ENCODE measurements at places on chromosomes 12 and 14.

DNA sequence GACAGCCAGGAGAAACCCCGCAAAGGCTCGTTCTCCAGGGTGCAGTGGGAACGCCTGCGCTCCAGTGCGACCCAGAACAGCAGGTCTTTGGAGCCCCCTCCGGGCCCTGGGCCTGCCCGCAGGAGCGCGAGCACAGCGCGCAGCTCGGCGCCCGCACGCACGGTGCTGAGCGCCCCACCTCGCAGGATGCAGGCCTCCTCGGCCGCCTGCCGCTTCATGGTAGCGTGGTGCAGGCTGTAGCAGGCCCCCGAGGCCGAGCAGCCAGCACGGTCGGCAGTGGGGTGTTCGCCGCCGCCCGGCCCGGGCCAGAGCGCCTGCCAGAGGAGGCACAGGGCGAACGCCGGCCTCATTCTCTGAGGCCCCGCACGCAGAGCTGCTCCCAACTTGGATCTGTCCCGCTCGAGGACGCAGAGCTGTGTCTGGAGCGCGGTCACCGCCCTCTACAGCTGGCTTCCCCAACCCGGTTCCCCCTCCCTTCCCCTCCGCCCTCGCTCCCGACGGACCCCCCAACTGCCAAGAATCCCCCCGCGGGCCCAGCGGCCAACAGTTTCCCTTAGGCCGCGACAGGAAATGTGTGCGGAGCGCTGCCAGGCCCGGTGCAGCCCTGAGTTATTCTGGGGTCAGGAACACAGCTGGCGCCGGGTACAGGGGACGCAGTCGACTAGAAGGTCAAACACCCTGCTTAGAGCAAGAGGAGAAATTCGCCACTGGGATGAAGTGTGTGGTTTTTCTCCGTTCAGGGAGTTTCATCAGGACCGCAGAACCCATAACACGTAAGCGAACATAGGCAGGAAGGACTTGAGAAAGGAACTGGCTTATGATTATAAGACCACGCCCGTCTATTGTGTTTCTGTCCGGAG lies at the start of gene CLEC14A:
Gene CLEC14A (minus strand): TSS at position 421 of the 860 bp plus-strand sequence. CDS start 71 bp downstream, at position 350.
- peaks cover 6% of the 10 kb centered on the region for H3K4me1 ChIP-seq
- H3K4me3 ChIP-seq = peak within 1 kb of the TSS; percentile 34
- DNase-seq = peak; percentile 12
- no peaks in the 10 kb centered on the region for H3K36me3 ChIP-seq

DNA sequence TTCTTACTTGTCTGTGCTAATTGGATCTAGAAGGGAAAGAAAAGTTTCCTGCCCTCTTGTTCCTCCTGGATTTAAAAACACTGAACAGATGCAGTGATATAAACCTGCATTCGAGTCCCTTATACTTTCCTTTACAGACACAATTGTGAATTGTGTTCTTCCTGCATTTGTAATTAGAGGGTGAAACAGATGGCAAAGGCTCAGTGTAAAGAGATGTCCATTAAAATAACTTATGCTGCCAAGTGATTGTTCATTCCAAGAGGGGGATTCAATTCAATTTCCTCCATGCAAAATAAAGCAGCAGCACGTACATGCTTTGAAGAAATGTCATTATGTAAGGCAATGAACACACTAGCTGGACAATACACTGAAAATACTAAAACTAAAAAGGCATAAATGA lies 248.3 kb upstream of the LRIG3 start:
- H3K4me1 ChIP-seq = no peaks in the 10 kb centered on the region
- no peak overlapping the region for H3K27ac ChIP-seq
- H3K36me3 ChIP-seq = no peaks in the 10 kb centered on the region
- no peak for DNase-seq

GRCh38 chr12:102435827-102436436 lies 44.4 kb downstream of the IGF1 start:
- DNase-seq = no peak
- H3K27me3 ChIP-seq = peaks cover 3% of the 10 kb centered on the region
- H3K36me3 ChIP-seq = no peaks in the 10 kb centered on the region
- H3K4me1 ChIP-seq = no peaks in the 10 kb centered on the region
- no peak overlapping the region for H3K27ac ChIP-seq

DNA sequence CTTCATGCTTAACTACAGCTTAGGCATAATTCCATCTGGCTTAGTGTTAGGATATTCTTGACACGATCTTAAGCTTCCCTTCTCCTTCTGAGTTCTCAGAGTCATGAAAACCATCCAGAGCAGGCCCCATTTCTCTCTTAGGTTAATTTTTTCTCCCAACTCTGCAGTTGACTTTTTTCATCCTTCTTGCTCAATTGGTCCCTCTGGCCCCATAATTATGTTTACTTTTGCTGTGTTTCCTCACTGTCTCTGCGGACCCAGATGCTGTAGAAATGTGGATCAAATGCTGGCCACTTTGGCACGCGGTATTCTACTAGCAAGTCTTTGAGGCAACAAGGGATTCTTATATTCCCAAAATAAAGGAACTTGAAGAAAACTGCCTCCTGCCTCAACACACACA lies 9.5 kb downstream of the TMEM132C start:
- H3K27ac ChIP-seq = no peak overlapping the region
- no peak for DNase-seq
- H3K27me3 ChIP-seq = no peaks in the 10 kb centered on the region
- no peak overlapping the region for H3K4me3 ChIP-seq
- no peaks in the 10 kb centered on the region for H3K36me3 ChIP-seq

- H3K4me1 ChIP-seq = no peaks in the 10 kb centered on the region
- H3K36me3 ChIP-seq = peaks cover 32% of the 10 kb centered on the region
- H3K4me3 ChIP-seq = no peak overlapping the region
- no peaks in the 10 kb centered on the region for H3K27me3 ChIP-seq
- H3K27ac ChIP-seq = no peak overlapping the region
Observed at GRCh38 chr12:131796754-131797587, 31.2 kb upstream of the MMP17 start.

DNA sequence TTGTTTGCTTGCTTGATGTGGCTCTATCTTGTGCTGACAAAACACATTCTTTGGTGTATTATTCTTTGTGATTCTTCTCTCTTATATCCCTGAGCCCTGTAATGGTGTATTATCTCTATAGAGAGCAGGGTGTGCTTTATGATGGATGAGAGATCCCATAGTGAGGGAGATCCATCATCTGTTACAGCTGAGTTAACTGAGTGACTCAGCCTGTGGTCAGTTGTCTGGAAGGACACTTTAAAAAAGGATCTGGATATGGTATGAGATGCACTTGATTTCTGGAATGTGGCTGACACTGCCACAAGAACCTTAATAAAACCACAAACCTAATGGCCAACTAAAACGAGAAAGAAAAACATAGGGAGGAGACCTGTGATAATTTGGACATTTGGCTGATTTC lies 461.4 kb upstream of the SYT1 start:
- no peaks in the 10 kb centered on the region for H3K36me3 ChIP-seq
- DNase-seq = no peak
- H3K4me3 ChIP-seq = no peak overlapping the region
- no peaks in the 10 kb centered on the region for H3K4me1 ChIP-seq

DNA sequence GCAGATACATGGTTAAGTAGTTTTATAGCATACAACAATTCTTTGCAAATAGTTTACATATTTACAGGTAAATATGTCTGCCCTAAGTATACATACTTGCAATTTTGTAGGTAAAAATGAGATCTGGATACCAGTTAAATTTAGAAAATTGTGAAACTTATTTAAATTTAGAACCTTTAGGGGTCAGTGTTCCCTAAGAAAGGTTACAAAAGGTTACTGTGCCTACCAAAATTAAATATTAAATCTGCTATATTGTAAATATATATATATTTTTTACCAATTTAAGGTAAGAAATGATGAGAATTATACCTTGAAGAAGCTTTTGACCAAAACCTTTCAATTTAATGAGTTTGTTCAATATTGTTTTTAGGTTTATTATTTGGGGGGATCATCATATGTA lies 54.0 kb downstream of the MIPOL1 start:
- H3K4me3 ChIP-seq = no peak overlapping the region
- no peaks in the 10 kb centered on the region for H3K36me3 ChIP-seq
- no peak overlapping the region for H3K27ac ChIP-seq
- DNase-seq = no peak
- H3K27me3 ChIP-seq = no peaks in the 10 kb centered on the region
- H3K4me1 ChIP-seq = no peaks in the 10 kb centered on the region

DNA sequence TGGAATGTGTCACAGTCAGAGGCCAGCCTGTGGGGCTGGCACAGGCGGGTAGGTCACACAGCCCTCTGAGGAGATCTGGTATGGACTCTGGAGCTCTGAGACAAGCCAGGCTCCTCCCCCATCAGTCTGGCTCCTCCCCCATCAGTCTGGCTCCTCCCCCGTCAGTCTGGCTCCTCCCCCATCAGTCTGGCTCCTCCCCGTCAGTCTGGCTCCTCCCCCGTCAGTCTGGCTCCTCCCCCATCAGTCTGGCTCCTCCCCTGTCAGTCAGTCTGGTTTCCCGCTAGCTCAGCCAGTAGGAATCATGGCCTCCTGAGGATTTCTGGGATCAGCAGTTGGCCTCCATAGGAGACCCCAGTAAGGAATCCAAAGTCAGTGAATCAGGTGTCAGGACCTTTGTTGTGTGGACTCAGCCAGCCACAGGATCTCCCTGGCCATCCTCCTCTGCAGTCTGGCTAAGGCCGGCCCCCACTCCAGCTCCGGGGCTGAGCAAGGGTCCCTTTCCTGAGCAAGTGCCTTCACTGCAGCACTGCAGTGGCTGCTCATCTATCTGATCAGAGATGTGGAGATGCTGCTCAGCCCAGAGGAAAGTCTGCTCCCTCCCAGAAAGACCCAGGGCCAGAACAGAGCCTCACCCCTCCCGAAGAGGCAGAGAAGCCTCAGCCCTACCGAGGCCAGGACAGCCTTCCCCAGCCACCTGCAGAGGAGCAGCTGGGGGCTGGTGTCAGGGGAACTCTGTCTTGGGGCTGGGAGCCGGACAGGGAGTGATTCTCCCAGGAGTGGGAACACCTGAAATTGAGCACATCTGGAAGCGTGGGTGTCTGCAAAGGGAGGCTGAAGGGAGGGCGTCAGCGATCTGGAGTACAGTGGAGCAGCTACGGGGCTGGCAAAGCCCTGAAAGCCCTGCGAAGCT lies 35.7 kb downstream of the IQSEC3 start:
- H3K27ac ChIP-seq = no peak overlapping the region
- H3K36me3 ChIP-seq = no peaks in the 10 kb centered on the region
- H3K27me3 ChIP-seq = peaks cover 20% of the 10 kb centered on the region
- no peak overlapping the region for H3K4me3 ChIP-seq
- peaks cover 5% of the 10 kb centered on the region for H3K4me1 ChIP-seq

DNA sequence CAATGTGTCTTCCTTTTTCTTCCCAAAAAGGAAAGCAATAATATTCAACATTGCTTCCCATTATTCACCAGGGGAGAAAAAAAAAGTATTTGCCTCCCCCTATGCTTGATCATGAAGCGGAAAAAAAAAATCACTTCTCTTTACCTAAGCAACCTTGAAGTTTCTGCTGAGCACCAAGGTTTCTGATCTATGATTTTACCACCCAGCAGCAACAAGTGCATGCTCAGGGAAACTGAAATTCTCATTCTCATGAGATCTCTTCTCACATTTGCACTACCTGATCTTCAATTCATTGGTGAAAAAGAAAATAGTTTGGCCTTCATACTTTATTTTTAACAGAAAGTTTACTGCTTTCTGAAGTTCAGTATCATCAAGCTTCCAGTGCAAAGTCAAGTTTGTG lies 125.8 kb downstream of the ARMH4 start:
- no peaks in the 10 kb centered on the region for H3K4me1 ChIP-seq
- H3K27ac ChIP-seq = no peak overlapping the region
- no peak overlapping the region for H3K4me3 ChIP-seq
- no peaks in the 10 kb centered on the region for H3K27me3 ChIP-seq

DNA sequence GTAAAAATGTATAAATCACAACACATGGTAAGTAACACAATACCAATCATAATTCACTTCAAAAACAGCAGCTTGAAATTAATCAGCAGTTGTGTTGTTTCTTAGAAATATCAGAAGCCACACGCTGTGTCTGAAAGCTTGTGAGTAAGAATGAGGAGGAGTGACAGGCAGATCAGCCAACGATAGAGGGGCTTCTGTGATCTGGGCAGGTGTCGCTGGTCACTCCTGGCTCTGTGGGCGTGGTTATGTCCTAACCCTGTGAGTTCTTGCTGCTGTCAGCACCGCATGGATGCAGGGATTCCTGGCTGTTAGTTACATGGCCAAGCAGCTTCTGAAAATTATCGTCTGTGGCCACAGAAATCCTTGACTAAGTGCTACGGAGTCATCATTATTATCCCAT lies 123.4 kb downstream of the SLC25A47 start:
- no peaks in the 10 kb centered on the region for H3K36me3 ChIP-seq
- no peak overlapping the region for H3K27ac ChIP-seq
- H3K27me3 ChIP-seq = no peaks in the 10 kb centered on the region
- peaks cover 11% of the 10 kb centered on the region for H3K4me1 ChIP-seq
- H3K4me3 ChIP-seq = no peak overlapping the region
- peak; percentile 52 for DNase-seq

DNA sequence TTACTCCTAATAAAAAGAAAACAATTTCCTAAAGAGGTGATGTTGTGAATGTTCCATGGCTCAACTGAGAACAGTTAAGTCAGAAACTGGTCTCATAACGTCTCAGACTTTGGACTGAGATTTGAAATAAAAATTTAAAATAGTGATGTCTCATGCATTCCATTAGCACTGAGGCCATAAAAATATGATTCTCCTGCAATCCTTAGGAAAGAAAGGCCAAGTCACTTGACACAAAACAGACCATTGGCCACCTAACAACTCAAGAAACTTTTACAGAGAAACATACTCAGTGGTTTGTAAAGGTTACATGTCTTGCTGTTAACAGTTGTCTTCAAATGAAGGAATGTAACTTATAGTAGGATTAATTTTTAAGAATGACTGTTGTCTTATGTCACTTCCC lies 58.1 kb downstream of the STAB2 start:
- no peak overlapping the region for H3K4me3 ChIP-seq
- DNase-seq = no peak
- peaks cover 2% of the 10 kb centered on the region for H3K27me3 ChIP-seq
- no peaks in the 10 kb centered on the region for H3K4me1 ChIP-seq
- no peaks in the 10 kb centered on the region for H3K36me3 ChIP-seq

GRCh38 chr12:3770891-3771290 lies 18.0 kb upstream of the CRACR2A start:
- peaks cover 10% of the 10 kb centered on the region for H3K4me1 ChIP-seq
- no peak overlapping the region for H3K27ac ChIP-seq
- no peak overlapping the region for H3K4me3 ChIP-seq
- no peaks in the 10 kb centered on the region for H3K36me3 ChIP-seq

- no peak overlapping the region for H3K4me3 ChIP-seq
- no peaks in the 10 kb centered on the region for H3K4me1 ChIP-seq
- H3K27me3 ChIP-seq = no peaks in the 10 kb centered on the region
- no peak overlapping the region for H3K27ac ChIP-seq
- peaks cover 2% of the 10 kb centered on the region for H3K36me3 ChIP-seq
- no peak for DNase-seq
Observed at GRCh38 chr12:39503439-39503838, 60.5 kb upstream of the KIF21A start.
